ENCODE measurements at places on chromosomes 7 and 10.
A peak's percentile ranks its signal among the peaks of the same experiment; 100 is the strongest.

DNA sequence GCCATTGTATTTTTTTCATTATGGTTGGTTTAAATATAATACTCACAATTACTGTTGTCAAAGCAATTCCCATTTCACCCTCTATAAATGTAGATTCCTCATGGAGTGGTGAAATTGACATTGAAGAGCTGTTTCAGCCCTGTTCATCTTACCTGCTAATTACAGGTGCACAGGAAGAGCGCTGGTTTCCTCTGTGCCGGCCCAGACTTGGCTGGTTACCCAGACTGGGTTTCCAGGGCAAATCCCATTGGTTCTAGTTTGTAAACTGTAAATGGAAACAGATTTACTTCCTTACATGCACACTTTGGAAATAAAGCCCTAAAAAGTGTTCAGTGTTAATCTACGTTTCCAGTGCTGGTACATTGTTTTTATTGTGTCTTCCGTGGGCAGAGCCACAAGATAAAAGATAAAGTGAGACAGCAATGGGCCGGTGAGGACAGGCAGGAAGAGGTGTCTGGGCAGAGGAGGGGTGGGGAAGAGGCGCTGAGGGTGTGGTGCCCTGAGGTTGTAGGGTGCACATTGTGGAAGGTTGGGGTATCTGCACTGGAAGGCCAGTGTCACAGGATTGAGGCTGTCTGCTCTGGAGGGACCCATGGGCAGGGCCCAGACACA, 71.6 kb upstream of the ZPBP start:
- no peak for DNase-seq

GRCh38 chr10:99630433-99630832, 10.2 kb upstream of the SLC25A28 start:
- peak; percentile 83 for DNase-seq

DNA sequence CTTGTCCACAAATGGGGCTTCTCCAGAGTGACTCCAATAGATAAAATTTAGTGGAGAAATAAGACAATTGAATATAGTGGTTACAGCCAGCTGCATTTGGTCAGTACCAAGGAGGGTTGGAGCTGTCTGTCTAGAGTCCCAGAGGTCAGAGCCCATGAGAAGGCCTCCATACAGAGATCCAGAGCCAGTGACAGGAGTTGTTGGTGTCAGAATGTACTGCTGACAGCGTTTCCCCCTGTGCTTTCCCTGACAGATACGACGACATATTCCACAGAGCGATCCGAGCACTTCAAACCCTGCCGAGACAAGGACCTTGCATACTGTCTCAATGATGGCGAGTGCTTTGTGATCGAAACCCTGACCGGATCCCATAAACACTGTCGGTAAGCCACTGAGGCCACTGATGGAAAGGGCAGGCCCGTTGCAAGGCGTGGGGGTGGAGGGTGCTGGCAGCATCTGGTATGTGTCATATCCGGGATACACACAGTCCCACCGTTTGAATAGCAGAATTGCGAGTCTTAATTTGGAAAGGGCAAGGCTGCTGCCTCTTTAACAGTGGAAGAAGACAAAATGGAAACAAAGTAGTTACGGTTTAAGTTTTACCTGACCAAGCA, 483.6 kb downstream of the NRG3 start:
- peak; percentile 15 for DNase-seq

- DNase-seq, result no peak
These were observed 273.7 kb downstream of the PTPRN2 start for GRCh38 chr7:158313931-158314330.

DNA sequence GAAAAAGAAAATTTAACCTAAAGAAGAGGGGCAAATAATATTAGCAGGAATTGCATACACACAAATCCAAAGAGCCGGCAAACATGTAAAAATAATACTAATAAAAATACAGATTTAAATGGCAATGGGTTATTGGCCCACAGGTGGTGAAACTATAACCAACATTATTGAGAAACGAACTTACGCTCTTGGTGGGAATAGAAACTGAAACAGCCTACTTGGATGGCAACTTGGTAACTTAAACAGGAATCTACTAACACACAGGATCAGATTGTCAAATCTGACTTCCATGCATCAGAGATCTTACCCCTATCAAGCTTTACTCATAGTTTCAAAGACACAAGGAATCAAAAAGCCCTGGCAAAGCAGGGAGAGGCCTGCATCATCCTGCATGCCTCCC, 66.5 kb downstream of the ANLN start:
- DNase-seq, result no peak

DNA sequence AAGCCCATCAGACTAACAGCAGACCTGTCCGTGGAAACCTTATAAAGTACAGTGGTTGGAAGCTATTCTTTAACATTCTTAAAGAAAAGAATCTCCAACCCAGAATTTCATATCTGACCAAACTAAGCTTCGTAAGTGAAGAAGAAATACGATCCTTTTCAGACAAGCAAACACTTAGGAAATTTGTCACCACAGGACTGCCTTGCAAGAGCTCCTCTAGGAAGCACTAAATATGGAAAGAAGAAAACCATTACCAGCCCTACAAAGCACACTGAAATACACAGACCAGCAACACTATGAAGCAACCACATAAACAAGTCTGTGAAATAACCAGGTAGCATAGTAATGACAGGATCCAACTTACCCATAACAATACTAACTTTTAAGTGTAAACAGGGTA, 177.7 kb upstream of the PRSS1 start:
- DNase-seq, result no peak

GRCh38 chr10:130545122-130545521, 408.9 kb downstream of the GLRX3 start:
- DNase-seq, result no peak

DNA sequence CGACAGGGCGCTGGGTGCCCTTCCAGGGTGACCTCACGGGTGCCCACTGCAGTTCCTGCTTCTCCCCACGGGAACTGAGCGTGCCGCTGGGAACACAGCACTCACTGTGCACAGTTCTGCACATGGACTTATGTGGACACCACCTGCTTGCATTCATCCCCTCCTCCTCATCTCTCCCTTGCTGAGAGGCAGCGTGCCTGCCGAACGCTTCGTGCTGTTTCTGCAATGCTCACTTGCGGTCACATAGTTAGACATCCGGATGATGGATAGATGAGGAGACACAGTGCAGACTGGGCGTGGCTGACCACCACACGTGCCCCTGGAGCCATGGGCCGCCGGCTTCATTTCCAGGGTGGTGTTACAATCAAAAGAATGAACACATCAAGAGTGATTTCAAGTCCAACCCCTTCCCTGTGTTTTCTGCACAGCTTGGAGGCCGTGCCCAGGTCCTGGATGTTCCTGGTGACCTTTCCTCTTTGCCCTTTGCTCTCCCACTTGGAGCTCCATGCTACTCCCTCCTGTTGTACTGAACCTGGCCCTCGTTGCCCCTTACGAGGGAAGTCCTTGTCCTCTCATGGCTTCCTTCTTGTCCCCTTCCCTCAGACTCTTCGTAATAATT, 119.4 kb downstream of the VIPR2 start:
- no peak for DNase-seq

- no peak for DNase-seq
These were observed 1544.1 kb downstream of the REEP3 start for GRCh38 chr10:65065278-65065677.

DNA sequence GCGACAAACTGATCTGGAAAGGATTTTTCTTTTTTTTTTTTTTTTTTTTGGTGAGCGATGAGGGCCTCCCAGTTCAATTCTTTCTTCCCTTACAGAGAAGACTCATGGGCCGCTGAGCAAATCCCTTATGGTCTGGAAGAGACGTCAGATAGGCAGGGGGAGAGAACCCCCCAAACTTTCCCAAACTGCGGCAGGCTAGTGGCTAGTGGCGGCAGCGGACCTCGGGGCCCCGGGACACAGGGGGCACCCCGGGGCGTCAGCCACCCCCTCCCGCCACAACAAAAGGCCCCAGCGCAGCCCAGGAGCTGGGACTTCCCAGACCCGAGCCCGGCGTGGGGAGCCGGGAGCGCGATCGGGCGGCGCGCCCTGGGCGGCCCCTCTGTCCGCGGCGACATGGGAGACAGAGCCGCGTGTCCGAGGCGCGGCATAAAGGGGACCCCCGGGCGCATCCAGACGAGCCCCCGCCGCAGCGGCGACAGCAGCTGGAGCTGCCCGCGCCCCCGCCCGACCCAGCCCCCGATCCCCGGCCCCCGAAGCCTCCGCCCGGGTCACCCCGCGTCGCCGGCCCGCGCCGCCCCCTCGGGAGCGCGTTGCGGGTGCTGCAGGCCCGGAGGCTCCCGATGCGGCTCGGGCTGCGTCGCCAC, 755 bp downstream of the FAM171A1 start:
- DNase-seq, result peak; percentile 38

GRCh38 chr10:8577686-8578085, 523.2 kb downstream of the GATA3 start:
- DNase-seq, result no peak

DNA sequence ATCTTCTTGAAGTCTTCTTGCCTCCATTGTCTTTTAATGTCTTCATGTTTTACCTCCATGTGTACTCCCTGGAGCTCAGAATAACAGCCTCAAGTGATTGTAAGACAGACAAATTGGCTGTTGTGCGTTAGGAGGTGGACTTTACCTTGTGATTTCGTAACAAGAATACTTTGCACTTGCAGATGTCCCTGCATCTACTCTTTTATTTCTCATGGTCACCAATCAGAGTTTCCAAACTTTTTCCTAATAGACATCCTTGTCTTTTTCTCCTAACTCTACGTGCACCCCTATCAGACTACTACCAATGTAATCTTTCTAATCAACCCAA, 172.3 kb downstream of the NRP1 start:
- DNase-seq, result no peak

- no peak for DNase-seq
These were observed 30.3 kb downstream of the PITRM1 start for GRCh38 chr10:3142146-3142875.

- no peak for DNase-seq
These were observed 61.4 kb downstream of the ABI1 start for GRCh38 chr10:26799342-26799741.

DNA sequence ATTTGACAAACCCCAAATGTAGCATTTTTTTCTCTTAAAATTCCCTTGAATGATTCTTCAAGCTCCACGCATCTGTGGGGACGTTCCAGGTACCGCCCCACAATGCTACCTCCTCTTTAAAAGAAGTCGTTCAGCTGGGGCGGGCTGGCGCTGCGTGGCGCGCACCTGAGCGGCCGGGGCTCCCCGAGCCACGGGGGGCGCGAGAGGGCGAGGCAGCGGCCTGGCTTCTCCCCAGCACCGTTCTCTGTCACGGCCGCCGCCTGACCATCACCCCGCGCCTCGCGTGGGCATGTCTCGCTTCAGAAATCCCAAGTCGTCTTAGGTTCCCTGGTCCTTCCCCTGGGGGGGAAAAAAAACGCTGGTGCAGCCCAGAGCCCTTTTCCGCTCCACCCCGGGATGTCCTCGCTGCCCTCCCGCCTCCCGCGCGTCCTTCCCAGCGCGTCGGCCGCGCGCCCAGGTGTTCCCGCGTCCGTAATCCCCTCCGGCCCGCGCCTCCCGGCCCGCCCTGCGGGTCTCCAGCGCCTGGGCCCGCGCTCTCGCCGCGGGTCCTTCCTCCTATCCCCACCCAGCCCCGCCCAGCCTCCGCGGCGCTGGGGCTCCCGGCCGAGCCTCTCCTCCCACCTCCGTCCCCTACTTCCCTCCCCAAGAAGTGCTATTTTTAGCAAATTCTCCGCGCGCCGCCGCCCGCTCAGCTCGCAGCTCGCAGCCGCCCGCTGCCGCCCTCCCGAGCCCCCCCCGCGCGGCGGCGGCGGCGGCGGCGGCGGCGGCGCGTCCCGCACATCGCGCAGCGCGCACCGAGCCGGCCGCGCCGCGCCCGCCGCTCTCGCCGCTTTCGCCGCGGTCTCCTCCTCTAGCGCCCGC, 58.7 kb upstream of the PRPS1L1 start:
- peak; percentile 14 for DNase-seq

- peak; percentile 9 for DNase-seq
These were observed 170.8 kb downstream of the VPS50 start for GRCh38 chr7:93402944-93403343.

- DNase-seq, result no peak
These were observed 3.2 kb downstream of the MRPL43 start for GRCh38 chr10:100983868-100984671.

DNA sequence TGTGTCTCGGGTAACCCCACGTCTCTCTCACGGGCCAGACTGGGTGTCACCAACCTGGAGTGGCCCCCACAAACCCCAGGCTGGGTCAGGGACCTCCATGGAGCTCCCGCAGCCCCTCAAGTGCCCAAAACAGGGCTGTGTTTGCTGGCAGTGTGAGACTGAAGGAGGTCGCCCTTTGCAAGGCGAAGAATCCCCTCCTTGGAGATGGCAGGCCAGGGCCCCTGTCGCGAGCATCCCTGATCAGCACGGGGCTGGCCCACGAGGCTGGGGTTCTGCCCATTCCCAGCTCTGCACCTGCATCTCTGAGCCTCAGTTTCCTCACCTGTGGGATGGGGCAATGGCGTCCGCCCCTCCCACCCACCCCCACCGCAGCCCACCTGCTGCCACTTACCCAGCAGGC, 62.4 kb downstream of the SLC29A4 start:
- DNase-seq, result no peak

DNA sequence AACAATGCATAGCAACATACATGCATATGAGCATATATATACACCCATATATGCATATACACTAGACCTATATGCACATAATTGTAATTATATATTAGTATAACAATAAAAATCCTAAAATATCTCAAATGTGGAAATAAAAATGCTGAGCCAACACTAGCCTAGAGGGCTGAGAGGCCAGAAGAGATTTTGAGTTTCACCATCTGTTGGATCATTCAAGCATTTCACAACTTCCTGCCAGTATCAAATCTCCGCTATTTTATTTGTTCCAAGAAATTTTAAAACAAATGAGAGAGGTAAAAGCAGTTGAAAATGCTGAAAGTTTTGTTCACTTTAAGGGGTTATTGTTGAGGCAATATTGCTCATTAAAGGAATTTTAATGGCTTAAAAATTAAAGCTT, 187.0 kb downstream of the PCDH15 start:
- DNase-seq, result no peak

DNA sequence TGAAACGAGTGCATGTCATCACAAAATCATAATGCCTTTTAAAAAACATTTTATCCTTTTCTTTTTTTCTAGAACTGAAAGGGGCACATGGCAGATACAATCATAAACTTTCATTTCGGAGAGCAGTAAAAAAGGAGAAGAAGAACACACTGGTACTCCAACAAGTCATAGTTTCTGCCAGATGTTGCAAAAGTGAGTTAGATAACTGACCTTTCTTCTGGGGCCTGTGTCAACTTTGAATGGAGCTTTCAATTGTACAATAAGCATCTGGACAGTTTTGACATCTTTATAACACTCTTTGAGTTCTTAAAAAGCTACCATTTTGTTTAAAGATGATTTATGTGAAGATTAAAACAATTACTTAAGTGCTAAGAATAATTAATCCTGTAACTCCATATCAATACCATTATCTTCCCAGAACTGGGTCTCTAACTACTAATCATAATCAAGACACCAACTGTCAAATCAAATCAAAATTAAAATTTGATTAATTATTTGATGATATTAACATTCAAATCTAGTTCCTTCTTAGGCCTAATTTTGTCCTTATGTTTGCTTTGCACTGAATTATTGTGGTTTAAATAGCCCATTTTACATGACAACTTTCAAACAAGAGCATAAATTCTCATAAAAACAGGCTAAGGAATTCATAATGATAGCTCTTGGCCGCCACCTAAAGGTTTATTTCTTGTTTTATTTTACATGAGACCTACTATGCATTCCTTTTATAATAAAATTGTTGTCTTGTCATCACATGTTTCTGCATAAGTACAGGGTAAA, 19.5 kb upstream of the ITGB8 start:
- DNase-seq, result peak; percentile 89

All from fibroblast of the aortic adventitia (primary cell).